ENCODE measurements at places on chromosomes 1 and 21.

- DNase-seq: no peak
These were observed 50.8 kb downstream of the PTBP2 start for GRCh38 chr1:96772349-96772748.

GRCh38 chr1:211557894-211558625, 20.9 kb downstream of the SLC30A1 start:
- DNase-seq: no peak

- DNase-seq: no peak
These were observed 73.5 kb upstream of the WNT4 start for GRCh38 chr1:22216210-22216883.

- no peak for DNase-seq
These were observed 738.1 kb downstream of the ADGRL2 start for GRCh38 chr1:82538876-82539275.

- no peak for DNase-seq
These were observed 30.7 kb downstream of the EIF2D start for GRCh38 chr1:206581571-206581981.

- DNase-seq: no peak
These were observed 130.4 kb downstream of the SYT2 start for GRCh38 chr1:202579806-202580205.

GRCh38 chr1:83547901-83548300, 451.0 kb downstream of the TTLL7 start:
- no peak for DNase-seq

GRCh38 chr1:196373798-196374197, 234.4 kb downstream of the KCNT2 start:
- no peak for DNase-seq

Measured in SK-MEL-5 (cell line).